ENCODE measurements at places on chromosomes 7 and 10.

GRCh38 chr10:62433181-62433692 lies 59.1 kb downstream of the ZNF365 start:
- DNase-seq: peak; percentile 97

DNA sequence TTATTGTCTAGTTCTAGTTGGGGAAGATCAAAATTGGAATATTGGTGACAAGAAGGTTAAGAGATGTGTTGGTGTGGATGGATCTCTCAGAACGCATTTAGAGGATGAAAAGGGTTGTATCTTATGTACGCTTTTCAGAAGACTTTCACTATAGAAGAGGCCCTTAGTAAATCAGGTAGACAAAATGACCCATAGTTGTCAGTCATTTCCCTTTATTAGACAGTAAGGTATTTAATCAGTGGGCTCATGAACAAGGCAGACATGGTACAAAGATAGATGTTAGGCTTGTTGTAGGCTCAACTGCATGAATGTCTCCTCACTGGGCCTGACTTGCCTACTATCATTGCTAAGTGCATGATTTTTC lies 359.2 kb downstream of the PHF14 start:
- no peak for DNase-seq

GRCh38 chr7:103394566-103394965 lies 47.1 kb downstream of the PSMC2 start:
- no peak for DNase-seq

GRCh38 chr7:51059504-51060142 lies 257.0 kb downstream of the COBL start:
- DNase-seq: no peak

GRCh38 chr10:133453516-133454203 lies at the start of gene SCART1:
SCART1 (plus strand) TSS chr10:133453945; CDS start chr10:133453998, 53 bp downstream.
- DNase-seq: no peak

DNA sequence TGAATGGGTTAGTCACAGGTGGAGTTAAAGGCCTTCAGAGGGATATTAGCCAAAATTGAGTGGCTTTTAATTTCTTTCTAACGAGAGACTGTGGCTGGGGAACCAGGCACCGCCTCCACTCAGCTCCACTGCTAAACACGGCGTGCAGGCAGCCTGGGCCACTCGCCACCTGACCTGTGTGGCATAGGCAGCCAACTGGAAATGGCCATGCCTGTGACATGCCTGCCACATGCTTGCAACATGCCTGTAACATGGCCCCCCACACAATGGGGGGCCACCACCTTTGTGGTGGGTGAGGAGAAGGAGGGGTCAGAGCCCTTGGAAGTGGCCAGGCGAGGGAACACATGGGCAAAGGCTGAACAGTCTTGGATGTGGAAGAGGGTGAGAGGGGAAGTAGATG lies 60.1 kb upstream of the PAX2 start:
- no peak for DNase-seq

DNA sequence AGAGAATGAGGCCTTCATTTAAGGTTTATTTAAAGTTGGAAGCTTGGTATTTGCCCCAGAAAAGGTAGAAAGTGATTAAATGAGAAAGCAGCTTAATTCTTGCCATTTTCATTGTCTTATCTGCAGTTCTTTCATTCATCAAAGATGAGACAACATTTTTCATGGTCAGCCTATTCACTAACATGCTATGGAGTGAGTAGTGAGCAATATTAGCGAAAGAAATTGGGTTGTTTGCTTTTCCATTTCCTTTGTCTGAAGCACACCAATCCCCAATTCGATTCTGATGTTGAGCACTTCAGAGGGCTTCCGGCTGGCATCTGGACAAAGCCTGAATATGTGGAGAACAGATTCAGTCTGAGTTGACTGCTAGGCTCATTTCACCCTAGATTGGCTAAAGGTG lies 317.2 kb downstream of the BBS9 start:
- DNase-seq: no peak

- DNase-seq: peak; percentile 52
Measured at GRCh38 chr10:75038335-75038734, 73.1 kb upstream of the SAMD8 start.
